Activated T-helper 1 cell treated with anti-CD3 and anti-CD28 coated beads, Interleukin-12 subunit alpha, Interleukin-12 subunit beta, Interleukin-2, Interleukin-4 antibody, amounts not matched to agents 30 ng/mL and 10 ng/mL and 1 ng/mL, durations not matched to agents 14 hours and 24 hours and 36 hours (primary cell): ENCODE measurements at places on chromosomes 16 and 17.

- no peak for DNase-seq
Observed at GRCh38 chr17:35183332-35183731, 10.9 kb downstream of the SLC35G3 start.

DNA sequence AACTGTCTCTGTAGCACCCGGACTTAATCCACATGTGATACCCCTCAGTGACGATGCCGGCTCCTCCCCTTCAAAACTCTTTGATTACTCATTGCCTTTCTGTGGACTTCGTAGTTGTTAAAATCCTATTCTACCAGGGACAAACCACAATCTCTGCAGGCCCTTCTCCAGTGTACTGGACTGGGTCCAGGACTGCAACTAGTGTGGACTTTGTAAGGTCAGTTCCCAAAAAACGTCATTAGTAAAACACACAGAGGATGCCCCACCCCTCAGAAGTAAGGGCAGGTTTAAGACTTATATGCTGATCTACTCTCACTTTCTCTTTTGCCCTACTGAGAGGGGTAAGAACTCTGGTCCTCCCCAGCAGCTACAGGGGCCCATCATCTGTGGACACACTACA lies 10.5 kb upstream of the NUDT7 start:
- DNase-seq = no peak

GRCh38 chr17:6241996-6242395 lies 171.8 kb downstream of the WSCD1 start:
- no peak for DNase-seq

DNA sequence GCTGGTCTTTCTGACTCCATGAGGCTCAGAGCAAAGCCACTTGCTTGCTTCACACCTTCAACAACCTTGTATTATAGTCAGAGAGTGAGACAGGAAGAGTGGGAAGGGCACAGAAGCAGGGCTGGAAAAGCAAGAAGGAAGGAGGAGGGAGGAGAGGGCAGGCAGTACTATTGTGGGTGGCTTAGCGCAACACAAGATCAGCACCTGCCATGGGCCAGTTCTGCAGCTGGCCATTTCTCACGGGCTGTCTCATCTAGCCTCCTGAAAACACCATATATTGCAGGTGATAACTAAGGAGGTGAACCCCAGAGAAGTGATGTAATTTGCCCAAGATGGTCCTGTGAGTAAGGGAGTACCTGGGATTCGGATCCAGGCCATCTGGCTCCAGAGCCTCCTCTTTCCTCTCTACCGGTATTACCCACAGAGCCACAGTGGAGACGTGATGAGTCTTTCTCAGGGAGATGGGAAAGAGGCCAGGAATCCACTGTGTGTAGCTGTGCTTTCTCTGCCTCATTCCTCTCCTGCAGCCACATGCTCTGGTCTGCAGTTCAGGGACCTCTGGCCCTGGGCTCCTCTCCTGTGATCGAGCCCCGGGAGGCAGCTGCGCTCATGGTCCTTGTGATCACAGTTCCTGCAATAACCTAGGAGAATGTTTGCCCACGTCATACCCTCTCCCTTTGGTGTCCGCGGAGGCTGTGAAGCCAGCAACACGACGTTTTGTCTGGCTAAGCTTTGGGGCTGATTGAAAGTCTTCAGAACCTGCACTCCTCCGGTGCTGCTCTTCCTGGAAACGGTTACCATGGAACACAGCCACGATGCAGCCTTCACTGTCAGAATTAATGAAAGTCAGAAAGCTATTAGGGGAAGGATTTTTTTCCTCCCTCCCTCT lies 178.1 kb upstream of the CCL2 start:
- no peak for DNase-seq

GRCh38 chr17:46138473-46138872 lies 54.8 kb downstream of the KANSL1 start:
- DNase-seq = no peak

DNA sequence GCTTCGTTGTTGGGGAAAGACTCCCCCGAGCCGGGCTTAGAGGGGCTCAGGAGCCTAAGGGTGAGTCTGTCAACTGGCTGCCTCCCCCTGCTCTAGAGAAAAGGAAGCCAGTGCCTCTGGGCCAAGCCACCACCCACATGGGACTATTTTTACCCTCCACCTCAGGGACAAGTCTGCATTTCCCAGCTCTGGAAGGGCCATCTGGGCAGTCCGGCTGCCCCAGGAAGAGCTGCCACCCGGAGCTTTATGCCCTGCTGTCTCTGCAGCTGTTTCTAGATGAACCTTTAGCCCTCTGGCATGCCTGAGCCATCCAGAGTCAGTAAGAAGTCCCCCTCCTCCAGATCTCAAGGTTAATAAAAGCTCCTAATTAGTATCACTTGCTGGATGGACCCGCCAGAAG lies 5.3 kb upstream of the RPRML start:
- no peak for DNase-seq

GRCh38 chr16:88539261-88539651 lies 30.9 kb upstream of the ZC3H18 start:
- DNase-seq = no peak

DNA sequence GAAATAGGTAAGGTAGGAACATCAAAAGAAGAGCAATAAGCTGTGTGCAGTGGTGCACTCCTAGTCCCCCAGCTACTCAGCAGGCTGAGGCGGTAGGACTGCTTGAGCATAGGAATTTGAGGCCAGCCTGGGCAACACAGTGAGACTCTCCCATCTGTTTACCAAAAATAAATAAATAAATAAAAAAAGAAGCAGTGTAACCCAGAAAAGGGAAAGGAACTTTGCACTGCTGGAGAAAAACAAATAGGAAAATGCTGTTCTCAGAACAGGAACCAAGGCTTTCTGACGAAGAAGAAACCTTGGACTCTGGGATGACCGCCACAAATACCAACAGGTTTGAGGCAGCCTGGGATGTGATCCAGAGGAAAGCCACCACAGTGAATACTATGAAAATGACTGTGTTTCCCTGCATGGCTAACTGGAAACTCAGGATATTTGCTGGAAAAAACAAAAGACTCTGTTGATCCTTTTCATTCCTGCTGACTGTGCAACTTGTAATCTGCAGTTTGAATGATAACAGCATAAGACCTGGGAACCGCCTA lies 41.2 kb downstream of the TTC19 start:
- DNase-seq = no peak

- DNase-seq = no peak
Observed at GRCh38 chr17:73396431-73397277, 84.9 kb upstream of the CDC42EP4 start.

- DNase-seq = no peak
Observed at GRCh38 chr17:75590849-75591721, 3.5 kb downstream of the MYO15B start.

DNA sequence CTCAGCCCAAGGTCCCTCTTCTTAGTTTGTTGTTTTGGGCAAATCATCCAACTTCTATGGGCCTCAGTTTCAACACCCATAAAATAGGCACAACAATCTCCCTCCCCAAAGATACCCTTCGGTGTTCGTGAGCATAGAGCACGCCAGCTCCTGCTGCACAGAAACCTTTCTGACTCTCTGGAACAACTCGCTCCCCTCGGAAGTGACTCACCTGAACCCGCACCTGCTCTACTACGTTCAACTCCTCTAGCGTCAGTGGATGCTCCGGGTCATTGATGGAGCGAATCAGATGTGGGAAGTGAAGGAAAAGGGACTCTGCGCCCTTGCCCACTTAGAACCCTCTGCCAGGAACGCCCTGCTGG lies 445 bp downstream of the CIAO2B start:
- DNase-seq = no peak

DNA sequence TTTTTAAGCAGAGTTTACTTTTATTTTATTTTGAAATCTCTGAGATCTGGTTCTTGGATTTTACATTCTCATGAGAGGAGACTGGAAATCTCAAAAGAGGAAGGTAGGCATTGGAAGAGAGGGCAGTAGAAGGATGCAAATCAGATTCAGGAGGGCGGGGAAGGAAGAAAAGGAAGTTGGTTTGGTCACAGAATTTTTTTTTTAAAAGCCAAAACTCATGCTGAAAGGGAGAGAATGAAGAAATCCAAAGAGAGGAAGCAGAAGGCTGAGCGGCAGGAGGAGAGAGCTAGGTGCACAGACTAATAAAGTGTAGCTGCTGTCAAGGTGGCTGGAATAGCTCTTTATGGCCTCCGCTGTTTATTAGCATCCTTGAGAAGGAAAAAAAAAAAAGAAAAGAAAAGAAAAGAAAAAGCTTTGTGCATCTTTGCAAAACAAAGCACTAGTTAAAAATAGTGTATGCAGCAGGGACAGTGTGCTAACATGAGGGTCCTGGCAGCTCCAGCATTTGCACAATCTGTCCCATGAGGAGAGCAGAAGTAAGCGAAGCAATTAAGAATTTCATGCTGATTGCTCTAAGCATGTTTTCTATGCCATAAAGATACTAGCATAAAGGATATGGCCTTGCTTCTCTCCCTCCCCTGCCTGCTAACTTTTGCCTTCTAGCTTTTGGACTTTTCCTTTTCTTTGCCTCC lies 194.2 kb downstream of the ZFHX3 start:
- DNase-seq = no peak

DNA sequence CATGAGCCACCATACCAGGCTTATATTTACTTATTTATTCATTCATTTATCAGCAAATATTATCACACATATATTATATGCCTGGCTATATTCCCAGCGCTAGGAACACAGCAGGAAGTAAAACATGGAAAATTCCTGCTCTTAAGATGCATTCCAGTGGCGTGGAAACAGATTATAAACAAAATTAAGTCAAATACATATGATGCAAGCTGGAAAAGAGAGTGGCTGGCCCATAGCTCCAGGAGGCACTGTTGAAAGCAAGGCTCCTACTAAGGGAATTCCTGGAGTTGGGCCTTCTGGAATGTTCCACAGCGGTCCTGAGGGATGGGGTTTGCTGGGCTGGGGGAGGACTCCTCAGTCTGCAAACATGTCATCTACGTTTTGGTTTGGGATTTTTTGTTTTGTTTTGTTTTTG lies 18.4 kb downstream of the ADCY9 start:
- DNase-seq = no peak
